NCI-H1105 (cell line): ENCODE measurements at places on chromosomes 6 and 20.

GRCh38 chr6:170025935-170026750 is 264.7 kb downstream of the DLL1 start:
- peak; percentile 98 for DNase-seq

DNA sequence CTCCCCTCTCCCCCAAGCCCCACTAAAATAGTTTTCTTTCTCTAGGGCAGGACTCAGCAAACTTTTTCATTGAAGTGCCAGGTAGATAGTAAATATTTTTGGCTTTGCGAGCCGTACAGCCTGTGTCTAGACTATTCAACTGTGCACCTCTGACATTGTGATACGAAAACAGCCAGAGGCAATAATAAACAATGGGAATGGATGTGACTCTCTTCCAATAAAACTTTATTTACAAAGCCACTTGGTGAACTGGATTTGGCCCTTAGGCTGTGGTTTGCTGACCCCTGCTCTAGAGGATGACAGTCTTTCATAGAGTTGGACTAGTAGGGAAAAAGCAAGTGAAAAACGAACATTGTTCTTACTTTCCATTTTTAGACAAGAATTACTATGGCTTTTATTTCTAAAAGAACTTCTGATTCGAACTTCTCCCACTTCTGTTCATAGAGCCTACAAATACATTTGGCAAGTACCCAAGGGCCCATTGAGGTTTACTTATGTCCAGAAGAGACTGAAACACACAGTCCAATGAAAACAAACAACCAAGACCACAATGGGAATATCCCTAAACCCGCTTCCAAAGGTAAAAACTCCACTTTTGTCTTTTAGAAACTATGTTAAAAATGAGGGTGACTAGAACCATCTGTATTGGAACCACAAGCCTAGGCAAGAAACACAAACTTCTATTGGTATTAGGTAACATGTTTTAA is 46.4 kb upstream of the CDKAL1 start:
- DNase-seq = no peak

DNA sequence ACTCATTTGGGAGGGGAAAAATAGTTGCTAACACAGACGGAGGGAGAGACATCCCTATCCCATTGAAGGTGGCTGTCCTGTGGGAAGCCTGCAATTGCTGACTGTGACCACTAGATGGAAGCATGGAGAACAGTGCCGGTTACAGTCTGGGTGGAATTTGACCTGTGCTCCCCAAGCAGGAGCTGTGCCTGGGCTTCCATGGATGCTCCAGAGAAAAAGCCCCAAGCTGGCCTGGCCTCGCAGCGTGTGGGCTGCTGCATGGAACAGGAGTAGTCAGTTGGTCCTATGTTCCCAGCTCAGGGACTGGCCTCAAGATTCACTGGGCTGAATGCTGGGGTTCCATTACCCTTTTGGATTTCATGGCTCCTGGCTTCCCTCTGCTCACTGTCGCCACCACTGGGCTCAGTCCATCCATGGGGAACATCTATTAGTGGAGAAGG is 116.3 kb upstream of the CHD6 start:
- DNase-seq = peak; percentile 22

DNA sequence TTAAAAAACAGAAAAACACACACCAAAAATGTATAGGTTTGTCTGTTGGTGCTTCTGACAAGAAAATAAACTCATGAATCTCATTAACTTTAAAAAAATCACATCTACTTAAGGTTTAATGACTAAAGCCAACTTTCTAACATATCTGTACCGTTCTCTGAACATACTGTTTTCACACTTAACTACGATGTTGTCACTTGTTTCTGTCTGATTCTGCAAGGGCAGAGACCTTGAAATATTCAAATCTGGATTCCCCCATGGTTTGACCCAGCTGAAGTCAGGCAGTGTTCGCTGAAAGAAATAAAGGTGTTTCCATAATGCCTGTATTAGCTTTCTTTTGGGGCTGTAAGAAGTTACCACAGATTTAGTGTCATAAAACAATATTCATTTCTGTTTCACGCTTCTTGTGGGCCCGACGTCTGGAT is 2.7 kb upstream of the ASXL1 start:
- no peak for DNase-seq

DNA sequence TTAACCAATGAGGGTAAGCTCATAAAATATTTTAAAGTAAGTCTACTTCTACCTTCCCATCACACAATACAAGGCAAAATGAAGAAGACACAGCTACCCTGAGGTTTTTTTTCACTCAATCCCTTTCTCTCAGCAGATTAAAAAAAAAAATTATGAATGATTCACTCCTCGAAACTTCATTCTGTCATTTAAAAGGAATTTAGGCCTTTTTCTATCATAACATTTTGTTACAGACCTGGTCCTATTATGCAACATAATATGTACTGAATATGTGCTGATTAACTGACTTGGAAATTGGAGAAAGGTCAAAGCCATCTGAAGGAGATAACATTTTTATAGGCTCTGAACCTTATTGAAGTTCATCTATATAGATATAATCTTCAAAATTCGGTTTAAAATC is 45.5 kb downstream of the PRL start:
- no peak for DNase-seq

- no peak for DNase-seq
Measured at GRCh38 chr20:64237316-64237715, 18.2 kb upstream of the PCMTD2 start.

- DNase-seq = no peak
Measured at GRCh38 chr6:111725446-111726112, 119.9 kb upstream of the TRAF3IP2 start.

DNA sequence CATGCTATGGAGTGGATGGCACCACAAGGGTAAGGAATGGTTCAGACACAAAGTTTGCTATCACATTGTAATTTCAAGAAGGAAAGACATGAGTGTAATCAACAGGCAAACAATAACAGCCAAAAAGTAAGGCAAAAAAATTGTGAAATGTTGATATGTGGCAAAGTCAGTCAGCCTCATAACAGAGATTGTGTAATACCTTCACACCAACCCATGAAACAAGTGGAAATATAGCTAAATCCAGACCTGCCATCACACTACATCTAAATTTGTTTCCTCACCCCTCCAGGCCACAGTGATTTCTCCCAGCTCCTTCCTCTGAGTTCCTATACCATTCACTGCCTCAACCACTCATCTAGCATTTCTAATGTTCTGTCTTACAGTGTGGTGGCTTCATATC is 37.3 kb downstream of the SIM1 start:
- no peak for DNase-seq

- no peak for DNase-seq
Measured at GRCh38 chr6:91483415-91484105, 896.7 kb upstream of the MAP3K7 start.

DNA sequence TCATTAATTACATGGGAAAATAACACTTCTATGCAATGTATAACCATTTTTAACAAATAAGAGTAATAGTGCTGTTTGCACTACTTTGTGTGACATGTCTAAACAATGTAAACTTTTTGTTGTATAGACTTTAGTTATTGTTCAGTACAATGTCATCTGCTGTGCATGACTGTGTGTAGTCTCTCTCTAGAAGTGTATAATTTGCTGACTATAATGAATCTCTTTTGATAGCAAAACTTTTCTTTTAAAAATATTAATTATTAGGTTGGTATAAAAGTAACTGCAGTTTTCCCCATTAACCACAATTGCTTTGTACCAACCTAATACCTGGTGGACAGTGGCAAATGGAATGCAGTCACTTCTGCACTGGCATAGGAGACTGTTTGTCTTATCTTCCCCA is 124.2 kb upstream of the SGK1 start:
- no peak for DNase-seq

- DNase-seq = peak; percentile 63
Measured at GRCh38 chr6:30325150-30325872, 1.4 kb upstream of the TRIM39 start.

- no peak for DNase-seq
Measured at GRCh38 chr6:158266131-158266530, 46.1 kb upstream of the TULP4 start.

- peak; percentile 65 for DNase-seq
Measured at GRCh38 chr6:47000842-47001241, 41.3 kb downstream of the ADGRF1 start.
